ENCODE measurements at places on chromosomes 13 and 19.

- no peaks in the 10 kb centered on the region for H3K27me3 ChIP-seq
- H3K4me3 ChIP-seq: no peak overlapping the region
- DNase-seq: no peak
- H3K4me1 ChIP-seq: no peaks in the 10 kb centered on the region
- no peak overlapping the region for H3K27ac ChIP-seq
These were observed 952.4 kb downstream of the PCDH17 start for GRCh38 chr13:58583966-58584365.

GRCh38 chr13:87147076-87147475 is 524.1 kb upstream of the SLITRK5 start:
- H3K4me3 ChIP-seq: no peak overlapping the region

GRCh38 chr19:57008432-57008831 is 111.4 kb upstream of the USP29 start:
- no peaks in the 10 kb centered on the region for H3K36me3 ChIP-seq
- no peaks in the 10 kb centered on the region for H3K27me3 ChIP-seq
- H3K27ac ChIP-seq: no peak overlapping the region
- no peak for DNase-seq
- H3K4me1 ChIP-seq: no peaks in the 10 kb centered on the region

DNA sequence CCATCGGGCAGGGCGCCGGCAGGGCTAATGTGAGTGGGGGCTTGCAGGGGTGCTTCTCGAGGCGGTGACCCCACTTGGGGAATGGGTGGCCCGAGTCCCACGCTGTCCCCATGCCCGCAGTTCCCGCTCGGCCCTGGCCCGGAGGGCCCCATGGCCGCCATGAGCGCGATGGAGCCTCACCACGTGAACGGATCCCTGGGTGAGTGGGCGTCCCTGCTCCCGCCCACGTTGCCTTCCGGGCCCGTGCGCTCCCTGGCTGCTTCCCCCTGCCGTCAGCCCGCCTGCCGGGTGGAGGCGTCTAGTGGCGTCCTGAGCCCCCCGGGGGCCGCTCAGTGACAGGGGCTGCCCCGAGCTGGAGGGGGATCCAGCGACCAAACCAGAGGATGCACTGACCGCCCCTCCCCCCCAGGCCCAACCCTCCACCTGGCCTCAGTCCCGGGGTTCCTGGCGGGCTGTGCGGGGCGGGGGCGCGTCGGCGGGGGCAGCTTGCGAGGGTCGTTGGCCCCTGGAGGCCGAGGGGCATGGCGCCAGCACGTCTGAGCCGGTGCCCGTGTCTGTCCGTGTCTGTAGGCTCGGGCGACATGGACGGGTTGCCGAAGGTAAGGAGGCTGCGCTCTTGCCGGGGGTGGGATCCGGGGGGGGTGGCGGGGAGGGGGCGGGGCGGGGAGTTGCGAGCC is 4.8 kb downstream of the ISYNA1 start:
- H3K36me3 ChIP-seq: no peaks in the 10 kb centered on the region
- peak overlapping the region; percentile 43 for H3K27ac ChIP-seq
- H3K27me3 ChIP-seq: no peaks in the 10 kb centered on the region
- H3K4me3 ChIP-seq: peak overlapping the region; percentile 83

DNA sequence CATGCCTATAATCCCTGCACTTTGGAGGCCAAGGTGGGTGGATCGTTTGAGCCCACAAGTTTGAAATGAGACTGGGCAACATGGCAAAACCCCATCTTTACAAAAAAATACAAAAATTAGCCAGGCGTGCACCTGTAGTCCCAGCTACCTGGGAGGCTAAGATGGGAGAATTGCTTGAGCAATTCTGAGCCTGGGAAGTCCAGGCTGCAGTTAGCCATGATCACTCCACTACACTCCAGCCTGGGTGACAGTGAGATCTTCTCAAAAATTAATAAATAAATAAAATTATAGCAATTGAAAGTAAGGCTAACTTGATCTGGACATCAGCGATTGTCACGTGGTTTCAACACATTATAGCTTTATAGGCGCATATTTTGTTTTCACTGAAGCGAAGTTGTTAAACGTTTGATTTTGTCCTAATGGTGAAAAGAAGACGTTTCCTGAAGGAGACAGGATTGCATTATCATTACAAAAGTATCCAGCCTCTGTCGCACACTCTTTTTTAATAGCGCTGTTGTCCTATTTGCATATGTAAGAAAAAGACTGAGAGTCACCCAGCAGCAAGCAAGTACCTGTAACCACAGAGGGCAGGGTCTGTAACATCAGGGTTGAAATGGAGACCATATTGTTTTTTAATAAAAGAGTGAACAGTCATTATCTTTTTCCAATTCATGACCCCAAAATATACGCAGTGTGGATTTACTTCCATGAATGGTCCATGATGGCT is 335.7 kb downstream of the DCT start:
- DNase-seq: no peak
- H3K27ac ChIP-seq: no peak overlapping the region
- no peaks in the 10 kb centered on the region for H3K36me3 ChIP-seq
- H3K4me1 ChIP-seq: no peaks in the 10 kb centered on the region

GRCh38 chr19:44875666-44876451 is 15.2 kb upstream of the TOMM40 start:
- H3K36me3 ChIP-seq: peaks cover 2% of the 10 kb centered on the region
- peaks cover 9% of the 10 kb centered on the region for H3K27me3 ChIP-seq
- peak overlapping the region; percentile 74 for H3K27ac ChIP-seq
- no peak for DNase-seq

GRCh38 chr13:78187781-78188180 is 269.1 kb upstream of the EDNRB start:
- no peak for DNase-seq
- H3K36me3 ChIP-seq: no peaks in the 10 kb centered on the region
- H3K4me1 ChIP-seq: no peaks in the 10 kb centered on the region

DNA sequence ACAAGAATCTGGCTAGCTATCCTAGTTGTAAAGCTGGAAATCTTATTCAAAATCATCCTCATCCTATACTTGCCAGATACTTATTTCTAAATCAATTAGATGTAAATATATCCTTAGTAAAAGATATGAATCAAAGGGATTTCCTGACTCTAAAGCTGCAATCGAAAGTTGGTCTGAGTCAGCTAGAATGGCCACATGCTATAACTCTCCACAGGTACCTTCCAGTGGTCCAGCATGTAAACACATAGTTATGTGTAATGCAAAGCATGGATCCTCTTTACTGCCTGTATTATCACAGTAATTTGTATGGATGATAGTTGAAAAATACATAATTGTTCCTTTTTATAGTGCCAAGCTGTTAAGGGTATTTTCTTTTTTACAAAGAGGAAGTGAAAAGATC is 27.4 kb downstream of the SLITRK6 start:
- no peak overlapping the region for H3K27ac ChIP-seq
- no peak for DNase-seq
- H3K36me3 ChIP-seq: no peaks in the 10 kb centered on the region
- no peaks in the 10 kb centered on the region for H3K27me3 ChIP-seq
- no peaks in the 10 kb centered on the region for H3K4me1 ChIP-seq
- H3K4me3 ChIP-seq: no peak overlapping the region

GRCh38 chr19:38813323-38813722 is 578 bp upstream of the LGALS4 start:
- H3K27me3 ChIP-seq: no peaks in the 10 kb centered on the region
- peaks cover 2% of the 10 kb centered on the region for H3K4me1 ChIP-seq
- peaks cover 3% of the 10 kb centered on the region for H3K36me3 ChIP-seq
- peak overlapping the region; percentile 79 for H3K27ac ChIP-seq
- no peak overlapping the region for H3K4me3 ChIP-seq

GRCh38 chr13:106522112-106522705 is 13.3 kb downstream of the EFNB2 start:
- no peak for DNase-seq
- no peaks in the 10 kb centered on the region for H3K4me1 ChIP-seq
- no peaks in the 10 kb centered on the region for H3K36me3 ChIP-seq
- no peak overlapping the region for H3K4me3 ChIP-seq
- H3K27ac ChIP-seq: no peak overlapping the region
